CD8-positive, alpha-beta memory T cell (primary cell): ENCODE measurements at places on chromosomes 6 and 20. TPM values are rescaled to one million over a fixed set of nuclear protein-coding genes. Genes with fewer than 3 reads are reported as not detected.

DNA sequence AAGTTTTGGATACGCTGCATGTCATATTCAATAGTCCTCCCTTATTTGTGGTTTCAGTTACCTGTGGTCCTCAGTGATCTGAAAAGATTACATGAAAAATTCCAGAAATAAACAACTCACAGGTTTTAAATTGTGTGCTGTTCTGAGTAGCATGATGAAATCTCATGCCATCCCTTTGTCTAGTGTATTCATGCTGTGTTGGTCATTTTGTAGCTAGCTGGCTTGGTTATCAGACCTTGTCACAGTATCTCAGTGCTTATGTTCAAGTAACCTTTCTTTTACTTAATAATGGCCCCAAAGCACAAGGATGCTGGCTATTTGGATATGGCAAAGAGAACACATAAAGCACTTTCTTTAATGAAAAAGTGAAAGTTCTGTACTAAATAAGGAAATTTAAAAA lies 78.3 kb downstream of the FUT9 start:
- H3K36me3 ChIP-seq: no peaks in the 10 kb centered on the region
- no peaks in the 10 kb centered on the region for H3K4me1 ChIP-seq
- H3K27ac ChIP-seq: no peak overlapping the region
- no peaks in the 10 kb centered on the region for H3K27me3 ChIP-seq
- no peak for DNase-seq

DNA sequence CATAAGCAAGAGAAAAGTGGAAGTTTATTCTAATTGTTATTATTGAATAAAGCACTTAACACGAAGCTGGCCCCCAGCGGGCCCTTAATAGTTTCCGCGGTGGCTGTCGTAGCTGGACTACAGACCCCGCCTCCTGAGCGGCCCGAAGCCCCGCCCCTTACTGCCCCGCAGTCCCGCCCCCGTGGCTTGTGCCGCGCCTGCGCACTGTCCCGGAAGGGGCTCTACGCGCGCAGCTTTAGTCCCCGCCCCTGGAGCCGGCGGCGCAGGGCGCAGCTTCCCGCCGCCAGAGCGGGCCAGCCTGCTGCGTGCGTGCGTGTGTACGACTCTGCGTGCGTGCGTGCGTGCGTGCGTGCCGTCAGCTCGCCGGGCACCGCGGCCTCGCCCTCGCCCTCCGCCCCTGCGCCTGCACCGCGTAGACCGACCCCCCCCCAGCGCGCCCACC lies at the start of gene VAPB:
Gene VAPB, plus strand, starts transcription at position 348 of the 442 bp plus-strand sequence. CDS start 231 bp downstream, outside the sequence.
- peaks cover 46% of the 10 kb centered on the region for H3K4me1 ChIP-seq
- H3K27me3 ChIP-seq: no peaks in the 10 kb centered on the region
- H3K27ac ChIP-seq: peak within 1 kb of the TSS; percentile 96

DNA sequence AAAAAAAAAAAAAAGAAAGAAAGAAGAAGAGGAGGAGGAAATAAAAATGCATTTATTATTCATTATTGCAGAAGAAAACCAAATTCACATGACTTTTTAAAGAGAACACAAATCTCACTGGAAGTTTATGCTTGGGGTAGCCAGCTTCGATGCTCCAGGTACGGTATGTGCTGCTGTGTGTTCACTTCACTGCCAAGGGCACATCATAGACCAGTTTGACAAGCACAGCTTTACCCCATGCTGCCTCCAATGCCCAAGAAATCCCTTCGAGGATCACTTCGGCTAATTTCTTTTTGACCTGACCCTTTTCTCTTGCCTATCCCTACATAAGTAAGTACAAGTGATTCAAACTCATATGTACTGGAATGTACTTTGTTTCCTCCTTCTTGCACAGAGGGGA lies 41.9 kb upstream of the RBM24 start:
- no peak overlapping the region for H3K4me3 ChIP-seq
- H3K27me3 ChIP-seq: peaks cover 4% of the 10 kb centered on the region
- H3K4me1 ChIP-seq: no peaks in the 10 kb centered on the region
- no peaks in the 10 kb centered on the region for H3K36me3 ChIP-seq

DNA sequence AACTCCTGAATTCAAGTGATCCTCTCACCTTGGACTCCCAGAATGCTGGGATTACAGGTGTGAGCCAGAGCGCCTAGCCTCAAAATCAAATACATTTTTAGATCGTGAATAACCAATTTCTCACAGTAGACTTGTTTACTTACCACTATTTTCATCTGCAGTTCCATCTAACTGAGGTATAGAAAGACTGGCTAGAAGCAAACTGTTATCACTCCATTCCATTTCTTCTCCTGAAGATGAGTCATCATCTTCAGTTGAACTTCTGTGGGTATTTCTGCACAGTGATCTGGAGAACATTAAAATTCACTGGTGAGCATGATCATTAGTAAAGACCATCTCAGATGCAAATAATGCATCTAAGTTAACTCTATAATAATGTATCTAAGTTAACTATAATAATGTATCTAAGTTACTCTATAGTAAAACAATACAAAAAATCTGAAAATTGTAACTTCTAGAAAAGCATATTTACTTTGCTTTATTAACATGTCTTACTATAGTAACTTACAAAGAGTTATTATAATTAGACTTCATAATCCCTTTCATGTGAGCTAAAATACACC lies 105.4 kb downstream of the REV3L start:
- H3K4me1 ChIP-seq: no peaks in the 10 kb centered on the region
- no peak overlapping the region for H3K4me3 ChIP-seq
- peaks cover 7% of the 10 kb centered on the region for H3K36me3 ChIP-seq
- no peaks in the 10 kb centered on the region for H3K27me3 ChIP-seq
- no peak for DNase-seq

- DNase-seq: no peak
- H3K4me3 ChIP-seq: no peak overlapping the region
- no peaks in the 10 kb centered on the region for H3K4me1 ChIP-seq
- H3K36me3 ChIP-seq: no peaks in the 10 kb centered on the region
- peaks cover 7% of the 10 kb centered on the region for H3K27me3 ChIP-seq
Measured at GRCh38 chr6:30178837-30179236, 15.5 kb downstream of the TRIM15 start.

KCNK5 gene
- 27.6 TPM for total RNA-seq

CD109 gene
- total RNA-seq: 22.8 TPM
